ENCODE measurements at places on chromosomes 3 and 15. TPM values are rescaled to one million over a fixed set of nuclear protein-coding genes. Genes with fewer than 3 reads are reported as not detected.

GRCh38 chr15:42992626-42993025 lies 72.0 kb upstream of the TTBK2 start:
- DNase-seq: no peak

PCOLCE2 gene
- total RNA-seq: 10.8 TPM

DNA sequence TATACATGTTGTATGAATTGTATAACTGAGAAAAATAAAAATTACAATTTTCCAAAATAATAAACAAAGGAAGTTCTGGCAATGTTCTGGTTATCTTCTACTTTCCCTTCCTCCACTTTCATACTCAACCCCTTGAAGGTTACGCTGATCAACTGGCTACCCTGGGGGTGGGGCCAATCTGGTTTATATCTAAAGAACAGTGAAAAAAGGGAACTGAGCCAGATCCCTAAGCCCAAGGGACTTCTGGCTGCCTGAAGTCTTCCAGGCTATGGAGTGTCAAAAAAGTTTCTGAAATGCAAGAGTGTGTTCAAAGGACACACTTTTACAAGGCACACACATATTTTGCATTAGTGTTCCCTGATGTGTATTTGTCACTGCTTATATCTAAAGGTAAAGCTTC lies 591.9 kb downstream of the ROBO1 start:
- DNase-seq: no peak

DNA sequence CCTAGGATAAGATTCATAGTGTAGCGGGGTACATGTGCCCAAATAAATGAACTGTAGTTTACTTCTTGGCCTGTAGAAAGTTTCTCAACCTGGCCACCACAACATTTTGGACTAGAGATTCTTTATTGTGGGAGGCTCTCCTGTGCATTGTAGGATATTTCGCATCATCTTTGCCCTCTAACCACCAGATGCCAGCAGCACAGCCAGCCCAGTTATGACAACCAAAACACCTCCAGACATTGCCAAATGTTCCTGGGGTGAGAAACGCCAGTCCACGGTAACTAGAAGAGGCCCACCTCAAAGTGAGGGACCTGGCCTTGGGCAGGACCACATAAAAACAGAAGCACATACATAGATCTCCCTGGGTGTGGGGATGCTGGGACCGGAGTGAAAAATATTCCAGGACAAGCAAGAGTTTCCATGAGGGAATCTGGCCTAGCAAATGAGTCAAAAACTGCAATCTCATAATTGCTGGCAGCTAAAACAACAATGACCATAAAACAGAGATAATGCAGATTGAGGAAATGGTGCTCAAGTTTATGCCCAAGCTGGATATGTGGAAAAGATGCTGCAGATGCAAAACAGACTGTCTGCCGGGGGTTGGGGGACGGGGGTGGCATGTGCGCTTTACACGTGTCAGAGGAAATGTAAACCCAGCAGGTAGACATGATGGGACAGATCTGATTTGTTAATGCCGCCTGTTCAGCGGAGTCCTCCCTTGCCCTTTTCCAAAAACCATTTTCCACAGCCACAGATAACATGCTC lies 39.7 kb downstream of the ARHGEF3 start:
- DNase-seq: no peak

DNA sequence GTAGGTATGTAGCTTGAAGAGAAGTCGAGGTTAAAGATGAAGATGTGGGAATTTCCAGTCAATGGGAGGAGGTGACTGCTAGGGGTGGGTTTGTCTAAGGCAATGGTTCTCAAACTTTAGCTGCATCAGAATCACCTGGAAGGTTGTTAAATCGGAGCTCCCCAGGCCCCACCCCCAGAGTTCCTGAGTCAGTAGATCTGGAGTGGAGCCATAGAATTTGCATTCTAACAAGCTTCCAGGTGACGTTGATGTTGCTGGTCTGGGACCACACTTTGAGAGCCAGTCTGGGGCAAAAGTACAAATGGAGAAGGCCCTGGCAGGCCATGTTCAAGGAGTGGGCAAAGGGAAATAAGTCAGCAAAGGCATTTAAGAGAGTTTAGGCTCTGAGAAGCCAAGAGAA lies 69.1 kb downstream of the CMTM8 start:
- no peak for DNase-seq

DNA sequence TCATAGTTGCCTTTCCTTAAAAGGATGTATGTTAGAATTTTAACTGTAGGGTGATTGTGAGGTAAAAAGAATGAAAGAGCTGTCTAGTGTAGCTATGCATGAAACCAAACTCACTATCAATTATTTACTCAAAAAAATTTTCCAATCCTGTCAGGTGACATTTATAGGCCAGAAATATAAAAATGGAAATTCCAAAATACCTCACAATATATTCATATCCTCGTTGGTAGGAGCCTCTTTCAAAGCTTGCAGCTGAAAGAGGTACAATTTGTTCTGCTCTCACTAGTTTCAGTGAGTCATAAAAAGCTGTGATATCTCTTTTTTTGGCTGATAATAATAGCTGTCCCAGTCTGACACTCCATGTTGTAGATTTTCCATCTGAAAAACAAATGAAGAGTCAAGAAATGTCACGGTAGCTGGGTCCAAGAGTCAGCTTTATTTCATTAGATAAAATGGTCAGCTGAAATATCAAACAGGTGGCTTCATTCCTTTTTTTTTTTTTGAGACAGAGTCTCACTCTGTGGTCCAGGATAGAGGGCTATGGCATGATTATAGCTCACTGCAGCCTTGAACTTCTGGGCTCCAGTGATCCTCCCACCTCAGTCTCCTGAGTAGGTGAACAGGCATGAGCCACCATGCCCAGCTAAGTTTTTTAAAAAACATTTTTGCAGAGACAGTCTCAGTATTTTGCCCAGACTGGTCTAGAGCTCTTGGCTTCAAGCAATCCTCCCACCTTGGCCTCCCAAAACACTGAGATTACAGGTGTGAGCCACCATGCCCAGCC lies 50.8 kb upstream of the XRN1 start:
- no peak for DNase-seq

DNA sequence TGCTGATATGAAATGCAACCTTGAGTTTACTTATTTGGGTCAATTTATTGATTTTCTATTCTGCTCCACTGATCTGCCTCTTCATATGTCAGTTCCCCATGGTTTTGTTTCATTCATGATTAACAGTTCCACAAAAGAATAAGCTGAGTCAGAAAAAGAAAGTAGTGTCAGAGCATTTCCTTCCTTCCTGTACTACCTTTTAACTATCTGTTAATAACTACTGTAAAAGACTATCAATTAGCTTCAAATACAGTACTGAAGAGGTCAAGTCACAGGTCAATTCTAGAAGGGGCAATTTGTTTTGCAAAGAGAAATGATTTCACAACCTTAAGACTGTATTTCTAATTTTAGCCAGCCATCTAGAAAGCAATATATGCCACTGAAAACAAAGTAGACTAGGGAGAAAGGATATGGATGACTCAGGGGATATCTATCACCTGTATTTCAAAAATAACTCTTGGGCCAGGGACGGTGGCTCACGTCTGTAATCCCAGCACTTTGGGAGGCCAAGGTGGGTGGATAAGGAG lies 129.5 kb downstream of the TFDP2 start:
- no peak for DNase-seq

DNA sequence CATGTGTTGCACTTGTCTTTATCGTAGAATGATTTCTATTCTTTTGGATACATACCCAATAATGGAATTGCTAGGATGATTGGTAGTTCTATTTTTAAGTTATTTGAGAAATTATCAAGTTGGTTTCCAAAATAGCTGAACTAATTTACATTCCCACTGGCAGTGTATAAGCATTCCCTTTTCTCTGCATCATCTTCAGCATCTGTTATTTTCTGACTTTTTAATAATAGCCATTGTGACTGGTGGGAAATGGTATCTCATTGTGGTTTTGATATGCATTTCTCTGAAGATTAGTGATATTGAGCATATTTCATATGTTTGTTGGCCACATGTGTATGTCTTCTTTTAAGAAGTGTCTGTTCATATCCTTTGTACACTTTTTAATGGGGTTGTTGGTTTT lies 81.7 kb upstream of the NUDT16 start:
- no peak for DNase-seq

TMEM207 gene
- 2.9 TPM for total RNA-seq
